ENCODE measurements at places on chromosomes 4 and X.

DNA sequence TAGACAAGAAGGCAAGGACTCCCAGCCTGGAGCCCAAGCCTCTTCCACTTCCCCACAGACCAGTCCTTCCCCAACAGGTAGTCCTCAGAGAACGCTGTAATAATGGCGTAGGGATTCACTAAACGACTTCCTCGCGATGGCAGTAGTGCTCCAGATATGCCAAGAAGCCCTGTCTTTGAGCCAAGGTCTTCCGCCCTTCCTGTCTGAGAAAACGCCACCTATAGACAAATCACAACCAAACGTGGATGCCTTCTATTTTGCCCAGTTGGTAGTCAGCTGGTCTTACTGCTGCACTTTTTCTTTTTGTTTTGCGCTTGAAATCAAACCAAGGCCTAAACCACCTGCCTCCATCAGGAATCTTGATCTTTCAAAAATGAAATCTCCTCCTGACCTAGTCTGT, 203.3 kb downstream of the OR13H1 start:
- DNase-seq = no peak

GRCh38 chr4:28772066-28772465, 1911.4 kb downstream of the STIM2 start:
- DNase-seq = no peak

DNA sequence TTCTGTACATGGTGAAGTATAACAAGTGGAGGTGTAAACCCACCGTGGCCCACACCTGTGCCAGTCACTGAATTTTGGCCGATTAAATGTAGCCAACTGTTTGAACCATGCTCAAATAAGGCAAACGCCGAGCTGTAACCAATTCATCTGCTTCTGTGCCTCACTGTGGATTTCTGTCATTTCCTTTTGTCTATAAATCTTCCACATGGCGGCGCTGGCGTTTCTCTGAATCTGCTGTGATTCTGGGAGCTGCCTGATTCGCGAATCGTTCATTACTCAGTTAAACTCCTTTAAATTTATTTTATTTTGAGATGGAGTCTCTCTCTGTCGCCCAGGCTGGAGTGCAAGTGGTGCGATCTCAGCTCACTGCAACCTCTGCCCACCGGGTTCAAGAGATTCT, 19.2 kb downstream of the SUPT20HL2 start:
- DNase-seq = peak; percentile 66

- DNase-seq = no peak
Measured at GRCh38 chr4:41799126-41799525, 50.6 kb upstream of the PHOX2B start.

DNA sequence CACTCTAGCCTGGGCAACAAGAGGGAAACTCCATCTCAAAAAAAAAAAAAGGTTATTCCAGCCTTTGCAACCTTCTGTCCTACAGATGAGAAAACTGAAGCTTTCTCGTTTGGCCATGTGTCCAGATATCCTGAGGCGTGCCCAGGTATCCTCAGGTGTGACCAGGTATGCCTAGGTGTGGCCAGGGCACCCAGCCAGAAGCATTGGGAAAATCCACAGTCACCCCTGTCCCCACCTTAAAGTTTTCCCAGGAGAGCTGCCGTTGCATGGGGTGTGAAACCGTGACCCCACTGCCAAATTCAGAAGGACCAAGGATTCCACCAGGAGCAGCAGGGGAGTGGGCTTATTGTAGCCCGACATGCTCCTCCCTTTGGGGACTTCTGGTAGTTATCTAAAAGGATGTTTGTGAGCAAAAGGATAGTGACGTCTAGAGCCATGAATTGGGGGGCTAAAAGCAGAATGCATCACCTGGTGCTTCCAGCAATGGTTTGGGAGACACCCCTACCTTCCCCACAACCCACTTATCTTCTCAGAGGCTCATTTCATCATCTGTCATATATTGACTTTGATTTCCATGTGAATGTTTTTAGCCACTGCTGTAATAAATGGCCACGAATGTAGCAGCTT, 4.0 kb upstream of the DHRSX start:
- DNase-seq = no peak

DNA sequence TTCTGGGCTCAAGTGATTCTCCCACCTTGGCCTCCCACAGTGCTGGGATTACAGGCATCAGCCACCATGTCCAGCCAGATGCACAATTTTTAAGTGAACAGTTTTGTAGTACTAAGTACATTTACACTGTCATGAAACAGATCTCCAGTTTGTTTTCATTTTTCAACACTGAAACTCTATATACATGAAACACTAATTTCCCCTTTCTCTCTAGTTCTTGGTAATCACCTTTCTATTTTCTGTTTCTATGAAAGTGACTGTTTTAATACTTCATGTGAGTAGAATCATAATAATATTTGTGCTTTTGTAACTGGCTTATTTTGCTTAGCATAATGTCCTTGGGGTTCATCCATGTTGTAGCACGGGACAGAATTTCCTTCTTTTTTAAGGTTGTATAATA, 237.4 kb downstream of the CAMK2D start:
- no peak for DNase-seq

DNA sequence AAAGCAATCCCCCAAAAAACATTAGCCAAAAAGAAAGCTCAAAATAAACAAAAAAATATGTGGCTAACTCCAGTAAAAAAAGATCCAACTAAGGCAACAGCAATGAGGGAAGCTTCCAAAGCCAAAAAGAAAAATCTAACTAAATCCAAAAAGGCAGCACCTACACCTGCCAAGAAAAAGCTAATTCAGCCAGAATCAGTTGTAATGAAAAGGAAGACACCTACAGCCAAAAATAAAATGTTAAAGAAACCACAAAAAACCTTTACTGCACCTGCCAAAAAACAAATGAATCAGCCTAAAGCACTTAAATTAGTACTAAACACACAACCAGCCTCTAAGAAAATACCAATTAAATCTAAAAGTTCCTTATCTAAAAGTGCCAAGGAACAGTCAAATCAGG, 37.2 kb upstream of the CABS1 start:
- no peak for DNase-seq

DNA sequence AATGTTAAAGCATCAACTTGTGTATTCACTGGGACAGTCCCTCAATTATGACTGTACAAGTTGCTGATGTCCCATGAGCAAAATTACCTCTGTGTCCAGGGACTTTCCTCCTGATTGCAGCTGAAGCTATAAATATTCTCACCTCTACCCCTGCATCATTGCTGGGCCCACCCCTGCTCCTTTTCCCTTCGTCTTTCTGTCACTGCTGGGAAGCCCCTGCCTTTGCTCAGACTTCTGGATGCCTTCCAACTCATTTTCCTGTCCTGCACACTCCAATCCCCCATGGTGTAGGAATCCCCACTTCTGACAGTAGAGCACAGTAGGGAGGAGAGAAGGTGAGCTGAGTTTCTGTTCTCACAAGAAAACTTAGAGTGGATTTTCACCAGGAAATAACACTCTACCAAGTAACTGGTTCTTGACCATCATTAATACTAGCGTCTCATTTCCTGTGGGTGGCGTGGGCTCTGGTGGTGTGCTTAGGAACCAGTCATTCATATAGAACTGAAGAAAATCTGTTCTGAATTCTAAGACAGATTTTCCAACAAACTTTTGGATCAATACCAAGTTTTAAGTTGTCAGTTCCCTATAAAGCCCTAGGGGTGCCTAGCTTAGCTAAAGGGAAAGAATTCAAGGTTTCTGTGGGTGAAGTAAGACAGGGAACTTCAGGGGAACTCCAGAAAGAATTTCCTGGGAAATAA, 136.2 kb upstream of the MED14 start:
- peak; percentile 32 for DNase-seq

DNA sequence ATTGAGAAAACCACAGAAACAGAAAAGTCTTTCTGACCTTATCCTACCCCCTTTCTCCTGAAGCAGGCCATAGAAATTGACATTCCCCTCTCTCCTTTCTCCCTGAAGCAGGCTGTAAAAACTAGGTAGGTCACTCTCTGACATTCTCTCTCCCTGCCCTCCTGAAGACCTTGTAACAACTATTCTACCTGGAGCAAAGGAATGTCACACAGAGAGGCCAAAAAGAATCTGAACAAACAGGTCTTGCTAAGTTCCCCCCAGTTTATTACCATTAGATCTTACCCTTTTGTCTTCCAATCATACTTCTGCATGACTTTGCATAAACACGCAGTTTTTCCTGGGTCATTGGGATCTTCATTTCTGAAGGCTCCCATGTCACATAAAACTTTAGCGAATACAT, 198.3 kb upstream of the GYPA start:
- no peak for DNase-seq

DNA sequence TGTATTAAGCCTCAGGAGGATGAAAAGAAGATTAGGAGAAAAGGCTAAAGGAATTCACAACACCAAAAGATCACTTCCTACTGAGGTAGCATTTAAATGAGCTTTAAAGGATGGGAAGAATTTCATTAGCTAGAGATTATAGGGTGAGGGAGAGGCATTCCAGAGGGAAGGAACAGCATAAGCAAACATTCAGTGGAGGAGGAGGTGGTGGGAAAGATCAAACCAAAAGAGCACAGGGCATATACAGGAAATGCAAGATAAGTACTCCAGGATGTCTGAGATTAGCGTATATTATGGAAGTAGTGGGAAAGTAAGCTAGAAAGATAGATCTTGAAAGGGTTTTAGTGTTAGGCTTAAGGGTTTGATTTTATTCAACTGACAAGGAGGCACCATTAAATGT, 84.8 kb downstream of the COL4A6 start:
- no peak for DNase-seq

- DNase-seq = no peak
Measured at GRCh38 chr4:101944649-101945048, 154.1 kb downstream of the BANK1 start.

DNA sequence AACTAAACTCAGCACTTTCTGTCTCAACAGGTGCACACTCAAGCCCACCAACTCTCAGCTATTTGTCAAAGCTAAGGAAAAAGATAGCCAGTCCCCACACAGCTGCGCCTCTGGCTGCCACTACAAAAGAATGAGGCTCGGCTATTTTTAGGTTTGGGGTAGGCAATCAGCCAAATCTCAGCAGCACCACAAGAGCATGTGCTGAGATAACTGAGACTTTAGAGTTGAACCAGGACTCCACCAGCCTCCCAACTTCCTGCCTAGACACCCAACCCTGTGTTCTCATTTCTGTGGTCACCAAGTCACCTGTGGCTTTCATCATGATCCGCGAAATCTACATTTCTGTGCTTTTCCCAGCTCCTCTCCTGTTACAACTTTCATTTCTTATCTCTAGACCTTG, 28.0 kb downstream of the DMD start:
- no peak for DNase-seq

- DNase-seq = no peak
Measured at GRCh38 chr4:14743601-14744000, 258.7 kb upstream of the CPEB2 start.

- DNase-seq = no peak
Measured at GRCh38 chr4:173317004-173317403, 17.2 kb downstream of the HMGB2 start.

DNA sequence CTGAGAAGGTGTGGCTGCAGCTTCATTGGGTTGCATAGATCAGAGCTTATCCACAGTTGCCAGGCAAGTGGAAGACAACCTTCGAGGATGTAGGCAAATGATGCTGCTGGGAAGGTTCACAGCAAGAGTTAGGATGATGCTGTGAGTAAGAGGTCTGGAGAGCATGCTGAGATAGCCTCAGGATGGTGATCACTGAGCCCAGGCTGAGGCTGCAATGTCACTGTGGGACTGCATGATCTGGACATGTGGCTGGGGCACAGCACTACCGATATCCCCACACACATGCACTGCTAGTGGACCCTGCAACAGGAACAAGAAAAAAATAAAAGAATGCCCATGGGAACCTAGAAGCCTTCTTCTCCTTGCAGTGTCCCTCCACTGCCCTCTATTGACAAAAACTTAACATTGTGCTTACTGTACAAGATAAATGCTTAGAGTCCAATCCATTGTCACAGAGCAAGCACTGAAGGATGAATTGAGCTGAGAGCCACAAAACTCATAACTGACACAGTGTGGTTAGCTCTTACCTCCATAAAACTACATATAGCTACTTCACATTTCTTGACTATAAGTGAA, 105.6 kb downstream of the CNKSR2 start:
- peak; percentile 2 for DNase-seq

DNA sequence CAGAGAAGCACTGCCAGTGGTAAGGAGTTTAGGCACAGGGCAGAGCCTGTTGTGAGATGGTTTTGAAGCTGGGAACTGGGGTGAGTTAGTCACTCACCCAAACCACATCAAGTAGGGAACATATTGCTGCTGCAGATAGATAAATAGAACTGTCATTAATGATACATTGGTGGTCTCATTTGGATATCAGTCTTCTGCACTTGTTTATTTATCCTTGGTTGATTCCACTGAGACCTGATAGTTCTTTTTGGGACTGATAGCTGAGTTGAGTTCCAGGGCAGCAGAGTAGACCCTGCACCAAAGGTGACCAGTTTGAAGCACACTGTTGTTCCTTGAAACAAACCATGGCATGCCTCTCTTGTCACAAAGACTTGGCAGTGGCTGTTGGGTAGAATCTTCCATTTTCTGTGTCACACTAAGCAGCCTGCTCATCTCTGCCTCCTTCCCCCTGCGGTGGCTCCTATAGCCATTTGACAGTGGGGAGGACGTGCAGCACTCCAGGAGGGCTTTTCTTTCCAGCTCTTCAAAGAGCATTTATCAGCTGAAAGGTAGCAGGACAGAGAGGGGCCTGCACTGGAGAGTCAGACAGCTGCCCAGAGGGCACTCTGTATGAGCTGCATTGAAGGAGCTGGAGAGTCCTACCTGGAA, 59.7 kb upstream of the TMEM164 start:
- DNase-seq = no peak

GRCh38 chrX:38806875-38807621, 5.8 kb downstream of the MID1IP1 start:
- DNase-seq = no peak

GRCh38 chrX:154369449-154370299, 4.8 kb downstream of the FLNA start:
- peak; percentile 73 for DNase-seq

GRCh38 chr4:37584071-37584470, 102.1 kb downstream of the RELL1 start:
- no peak for DNase-seq

DNA sequence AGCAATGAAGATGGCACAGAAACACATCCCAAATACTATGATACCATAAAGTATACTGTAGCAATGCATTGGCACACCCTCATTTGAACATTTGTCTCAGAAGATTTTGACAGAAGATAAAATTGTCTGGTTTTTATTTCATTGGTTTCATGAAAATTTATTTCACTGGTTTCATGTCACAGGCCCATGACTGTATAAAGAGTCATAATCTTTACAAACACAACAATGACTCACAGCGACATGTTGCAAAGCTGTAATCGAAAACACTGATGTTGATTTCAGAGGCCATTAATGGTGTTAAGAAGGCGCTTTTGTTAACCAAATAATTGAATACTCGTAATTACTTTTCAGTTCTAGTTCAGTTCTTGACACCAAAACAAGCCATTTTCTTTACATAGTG, 8.1 kb upstream of the DTHD1 start:
- no peak for DNase-seq

DNA sequence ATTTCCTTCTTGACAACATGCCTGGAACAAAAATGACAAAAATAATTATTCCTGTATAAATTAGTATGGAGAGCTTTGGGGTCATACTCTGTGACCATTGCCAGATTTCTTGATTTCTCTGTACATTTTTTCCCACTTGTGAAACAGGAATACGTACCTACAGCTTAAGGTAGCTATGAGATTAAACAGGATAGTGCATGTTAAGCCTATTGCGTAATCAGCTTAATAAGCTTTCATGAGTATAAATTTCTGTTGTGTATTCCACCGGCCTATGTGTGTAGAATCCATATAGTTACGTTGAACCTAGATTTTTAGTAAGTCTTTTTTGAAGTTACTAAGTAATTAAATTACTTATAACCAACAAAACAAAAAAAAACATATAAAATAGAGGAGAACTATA, 334.9 kb downstream of the DCTD start:
- no peak for DNase-seq

- DNase-seq = no peak
Measured at GRCh38 chrX:107596651-107597050, 31.7 kb upstream of the PRPS1 start.
